ENCODE measurements at places on chromosomes 5 and 9.

DNA sequence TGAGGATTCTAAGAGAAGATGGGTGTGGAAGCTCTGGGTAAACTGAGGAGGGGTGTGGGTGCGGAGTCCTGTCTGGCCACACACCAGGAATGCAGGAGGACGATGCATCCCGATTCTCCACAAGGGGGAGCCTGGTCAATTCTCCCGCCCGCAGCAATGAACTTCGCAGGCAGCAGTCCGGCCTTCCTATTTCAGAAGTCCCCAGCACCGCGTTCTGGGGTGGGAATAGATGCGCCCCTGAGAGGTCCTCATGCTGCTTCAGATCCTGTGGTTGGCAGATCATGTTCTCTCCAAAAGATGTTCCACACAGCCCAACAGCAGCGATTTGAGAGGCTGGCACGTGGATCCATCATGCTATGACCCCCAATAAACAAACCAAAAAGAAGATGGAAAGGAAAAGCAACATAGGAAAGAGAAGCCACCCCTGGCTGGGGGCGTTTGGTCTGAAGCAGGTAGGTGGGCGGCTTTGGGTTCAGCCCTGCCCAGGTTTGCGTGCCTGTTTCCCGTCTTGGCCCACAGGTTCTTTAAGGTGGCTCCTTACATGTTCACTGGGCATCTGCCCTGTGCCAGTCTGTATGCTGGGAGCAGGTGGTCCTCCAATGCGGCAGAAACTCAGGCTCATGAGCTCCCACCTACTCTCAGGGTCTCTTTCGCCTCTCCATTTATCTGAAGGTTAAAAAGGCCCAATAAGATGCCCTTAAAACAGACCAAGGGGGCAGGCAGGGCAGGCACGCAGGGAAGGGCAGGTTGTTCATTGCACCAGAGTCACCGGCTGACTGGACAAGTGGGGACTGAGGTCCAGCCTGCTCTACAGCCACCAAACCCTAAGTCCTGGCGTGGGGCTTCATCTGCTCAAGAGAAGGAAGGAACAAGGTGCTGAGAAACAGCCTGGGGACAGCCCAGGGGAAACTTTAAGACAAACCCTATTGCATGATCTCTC, 171.6 kb downstream of the PAX5 start:
- no peak for DNase-seq

DNA sequence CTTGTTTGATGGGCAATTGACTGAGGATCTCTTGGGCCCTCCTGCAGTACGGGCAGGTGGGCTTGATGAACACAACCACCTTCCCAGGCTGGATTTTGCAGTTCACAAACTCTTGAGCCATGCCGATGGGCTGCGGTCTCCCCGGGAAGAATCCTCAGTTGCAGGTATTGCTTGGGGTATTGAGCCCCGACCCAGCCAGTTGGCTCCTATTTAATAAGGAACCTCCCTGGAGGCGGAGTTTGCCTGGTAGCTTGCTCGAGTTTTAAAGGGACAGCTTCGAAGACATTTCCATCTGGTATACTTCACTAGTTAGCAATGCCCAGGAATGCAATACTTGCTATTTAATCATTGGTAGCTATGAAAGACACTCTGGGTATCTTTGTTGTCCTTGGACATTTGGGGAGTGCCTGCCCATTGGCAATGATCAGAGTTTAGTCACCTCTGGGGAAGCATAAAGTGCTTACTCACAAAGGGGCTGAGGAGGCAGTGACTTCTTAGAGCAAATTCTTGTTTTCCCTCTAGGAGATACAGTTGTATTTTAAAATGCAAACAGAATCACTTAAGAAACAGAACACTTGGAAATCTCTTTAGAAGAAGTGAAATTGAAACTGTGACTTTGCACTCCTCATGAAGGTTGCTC, at the start of gene GLRX:
Gene GLRX, minus strand, starts transcription at position 185 of the 640 bp plus-strand sequence. Its CDS starts 64 bp downstream, at position 121.
- no peak for DNase-seq

- no peak for DNase-seq
These were observed 215.5 kb upstream of the TMEM161B start for GRCh38 chr5:88483964-88484672.

DNA sequence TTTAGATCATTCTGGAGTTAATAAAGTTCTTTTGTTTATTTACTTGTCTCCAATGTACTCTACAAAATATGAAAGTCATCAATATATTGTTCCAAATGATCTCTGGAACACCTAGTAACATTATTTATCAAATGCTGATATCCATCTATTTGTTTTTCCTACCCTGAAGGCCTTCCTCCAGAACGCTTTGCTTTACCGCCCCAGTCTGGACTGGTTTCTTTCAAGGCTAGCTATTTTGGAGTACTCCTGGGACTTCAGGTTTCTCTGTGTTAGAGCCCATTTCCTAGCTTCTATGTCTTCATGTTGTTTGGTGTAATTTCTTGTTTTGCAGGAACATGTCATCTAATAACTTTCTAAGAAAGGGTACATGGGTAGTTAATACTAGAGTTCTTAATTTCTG, 9.6 kb downstream of the HCN1 start:
- no peak for DNase-seq

GRCh38 chr5:37576552-37576951, 197.4 kb downstream of the WDR70 start:
- DNase-seq: no peak

GRCh38 chr5:57486027-57486602, 3.5 kb upstream of the ACTBL2 start:
- no peak for DNase-seq

GRCh38 chr5:6256901-6257300, 121.4 kb downstream of the MED10 start:
- DNase-seq: no peak

DNA sequence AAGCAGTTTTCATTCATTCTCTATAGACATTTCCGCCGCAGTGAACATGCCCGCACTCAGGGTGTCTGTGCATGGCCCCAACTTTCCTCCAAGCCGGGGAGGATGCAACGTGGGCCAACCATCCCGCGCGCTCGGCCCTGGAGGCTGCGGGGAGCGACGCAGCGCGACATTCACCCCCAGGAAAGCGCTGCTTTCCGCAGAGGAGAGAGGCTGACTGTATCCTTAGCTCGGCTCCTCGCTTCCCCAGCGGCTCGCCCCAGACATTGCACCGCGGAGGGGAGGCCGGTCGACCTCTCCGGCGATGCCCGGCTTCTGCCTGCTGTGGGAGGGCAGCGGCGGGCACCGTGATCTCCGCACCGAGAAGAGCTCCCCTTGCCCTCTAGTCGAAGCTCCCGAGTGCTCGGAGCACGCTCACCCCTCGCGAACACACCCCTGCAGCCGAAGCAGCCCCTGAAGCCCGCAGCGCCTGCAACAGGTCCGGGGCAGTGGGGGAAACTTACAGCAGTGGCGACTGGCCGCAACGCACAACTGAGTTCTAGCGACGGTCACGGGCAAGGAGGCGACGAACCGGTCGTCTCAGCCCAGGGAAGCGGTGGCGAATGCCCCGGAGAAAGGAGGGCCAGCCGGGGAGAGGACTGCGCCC, 600 bp downstream of the ENC1 start:
- peak; percentile 27 for DNase-seq

- DNase-seq: no peak
These were observed 657.0 kb upstream of the WWC1 start for GRCh38 chr5:167634432-167634831.

GRCh38 chr5:33400675-33401074, 40.1 kb upstream of the TARS1 start:
- no peak for DNase-seq

DNA sequence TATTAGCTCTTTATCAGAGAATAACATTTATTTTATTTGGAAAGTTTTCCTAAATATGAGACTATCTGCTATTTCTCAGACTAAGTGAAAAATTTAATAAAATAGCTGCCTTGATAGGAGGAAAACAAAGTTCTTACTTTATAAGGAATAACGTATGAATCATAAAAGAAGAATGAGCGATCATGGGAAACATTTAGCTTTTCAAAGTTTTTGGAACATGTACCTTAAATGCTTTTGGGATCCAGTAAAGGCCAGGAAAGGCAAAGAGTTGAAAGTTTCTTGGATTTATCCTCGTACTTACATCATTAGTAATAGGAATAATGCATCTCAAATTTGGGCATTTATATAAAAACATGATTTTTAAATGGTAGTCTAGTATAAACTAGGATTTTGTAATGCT, 19.4 kb downstream of the OGN start:
- DNase-seq: no peak

- DNase-seq: no peak
These were observed 452.0 kb upstream of the DMAC1 start for GRCh38 chr9:8251566-8251965.

GRCh38 chr5:36462295-36463021, 143.9 kb upstream of the SLC1A3 start:
- no peak for DNase-seq

GRCh38 chr9:27939186-27939585, 365.9 kb upstream of the C9orf72 start:
- no peak for DNase-seq

DNA sequence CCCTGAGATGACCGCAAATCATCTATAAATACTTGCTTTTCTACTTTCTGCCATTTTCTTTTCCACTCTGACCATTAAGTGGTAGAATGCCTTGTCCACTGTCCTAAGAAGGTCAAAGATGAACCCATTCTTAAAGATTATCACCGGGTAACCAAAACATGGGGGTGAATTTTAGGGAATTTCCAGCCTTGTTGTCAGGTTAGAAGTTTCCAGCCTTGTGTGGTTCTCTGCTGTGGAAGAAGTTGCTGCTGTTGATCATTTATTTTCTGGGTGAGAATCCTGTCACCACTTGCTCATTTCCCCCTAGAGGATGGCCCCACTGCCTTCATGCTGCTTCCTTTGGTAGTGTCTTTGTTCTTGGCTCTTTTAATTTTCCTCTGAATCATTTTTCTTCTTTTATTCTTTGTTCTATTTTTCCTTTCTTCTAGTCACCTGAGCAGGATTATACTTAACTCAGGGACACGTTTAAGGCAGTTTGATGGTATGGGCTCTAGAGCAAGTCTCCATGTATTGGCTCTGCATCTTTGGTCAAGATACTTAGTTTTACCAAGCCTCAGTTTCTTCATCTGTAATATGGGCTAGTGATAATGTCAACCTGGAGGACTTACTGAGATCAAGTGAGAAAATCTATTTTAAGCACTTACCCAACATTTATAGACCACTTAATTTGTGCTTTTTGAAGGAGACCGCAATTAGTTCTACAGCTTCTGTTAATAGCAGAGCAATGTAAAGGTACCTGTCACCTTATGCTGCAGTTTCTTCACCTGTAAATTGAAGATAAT, 266.2 kb downstream of the ARHGAP26 start:
- DNase-seq: no peak

GRCh38 chr5:145598983-145599382, 236.2 kb downstream of the PRELID2 start:
- DNase-seq: no peak

DNA sequence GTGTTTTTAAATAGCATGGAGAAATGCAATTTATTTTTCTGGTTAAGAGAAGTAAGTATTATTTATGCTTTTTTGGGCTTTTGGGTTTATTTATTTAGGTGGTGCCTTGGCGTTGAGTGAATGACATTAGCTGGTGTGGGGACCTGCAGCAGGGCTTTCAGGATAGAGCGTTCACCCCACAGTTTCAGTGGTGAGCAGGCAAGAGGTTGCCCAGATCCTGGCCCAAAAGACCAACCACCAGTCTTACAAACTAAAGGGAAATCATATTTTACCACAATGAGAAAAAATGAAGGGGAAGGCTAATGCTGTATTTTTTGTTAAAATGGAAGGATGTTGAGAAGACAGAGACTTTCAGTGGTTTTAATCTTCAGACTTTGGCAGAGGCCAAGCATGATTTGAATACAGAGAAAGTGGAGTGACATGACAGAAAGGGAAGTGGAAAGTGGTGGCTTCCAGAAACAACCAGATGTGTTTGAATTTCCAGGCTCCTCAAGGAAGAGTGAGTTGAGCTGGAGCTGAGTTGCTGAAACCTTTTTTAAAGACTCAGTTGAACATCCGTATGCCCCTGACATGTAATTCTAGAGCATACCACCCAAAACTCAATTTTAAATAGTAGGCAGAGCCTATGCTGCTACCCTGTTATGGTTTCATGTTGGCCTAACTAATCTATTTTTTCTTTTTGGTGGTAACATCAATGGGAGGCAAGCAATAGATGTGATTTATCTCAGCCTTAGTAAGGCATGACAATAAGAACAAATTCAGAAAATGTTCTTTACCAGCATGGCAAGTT, 94.8 kb downstream of the AOPEP start:
- no peak for DNase-seq

- DNase-seq: no peak
These were observed 286.0 kb downstream of the NR2F1-AS1 start for GRCh38 chr5:93294996-93295395.

DNA sequence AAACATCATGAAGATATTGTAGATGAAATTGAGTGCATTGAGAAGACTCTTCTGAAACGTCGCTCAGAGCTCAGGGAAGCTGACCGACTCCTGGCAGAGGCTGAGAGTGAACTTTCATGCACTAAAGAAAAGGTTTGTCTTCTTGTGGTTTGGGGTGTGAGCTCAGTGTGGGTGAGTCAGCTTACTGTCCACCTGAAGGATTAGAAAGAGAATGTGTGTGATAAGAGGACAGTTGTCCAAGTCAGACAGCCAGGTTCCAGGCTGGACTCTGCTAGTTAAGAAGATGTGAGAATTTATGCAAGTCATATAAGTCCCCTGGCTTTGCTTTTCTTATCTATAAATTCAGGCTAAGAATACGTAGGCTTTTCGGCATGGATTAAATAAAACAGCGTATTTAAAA, 46.9 kb downstream of the RAB14 start:
- DNase-seq: no peak

- DNase-seq: no peak
These were observed 275.2 kb upstream of the PCSK5 start for GRCh38 chr9:75615284-75615683.

DNA sequence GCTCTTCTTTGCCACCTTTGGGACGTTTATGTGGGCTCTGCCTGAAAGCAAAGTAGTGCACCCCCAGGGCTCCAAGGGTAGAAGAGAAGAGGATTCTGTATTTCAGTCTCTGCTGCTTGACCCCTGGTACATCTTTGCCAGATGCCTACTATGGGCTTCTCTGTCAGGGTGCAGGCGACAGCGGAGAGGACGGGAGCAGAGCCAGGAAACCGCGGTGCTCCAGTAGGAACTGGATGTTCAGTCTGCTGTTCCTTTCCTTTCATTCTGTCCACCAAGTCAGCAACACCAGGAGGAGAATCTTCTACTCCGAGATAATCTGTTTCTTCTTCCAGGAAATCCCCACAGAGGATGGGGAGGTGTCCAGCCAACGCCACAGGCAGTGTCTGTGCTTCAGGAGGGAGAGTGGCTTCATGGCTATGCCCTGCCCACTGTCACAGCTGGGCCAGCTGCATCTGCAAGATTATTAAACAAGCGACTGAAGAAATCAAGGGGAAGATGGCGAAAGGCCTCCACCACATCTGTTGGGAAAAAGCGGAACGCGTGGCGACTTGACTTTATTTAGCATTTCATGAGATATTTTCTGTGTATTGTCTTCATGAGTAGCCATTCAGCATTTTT, 398.3 kb downstream of the IRX1 start:
- no peak for DNase-seq

- DNase-seq: no peak
These were observed 37.5 kb upstream of the SUSD3 start for GRCh38 chr9:93020771-93021670.
